ENCODE measurements at places on chromosomes 5 and 9. TPM values are rescaled to one million over a fixed set of nuclear protein-coding genes. Genes with fewer than 3 reads are reported as not detected.

DNA sequence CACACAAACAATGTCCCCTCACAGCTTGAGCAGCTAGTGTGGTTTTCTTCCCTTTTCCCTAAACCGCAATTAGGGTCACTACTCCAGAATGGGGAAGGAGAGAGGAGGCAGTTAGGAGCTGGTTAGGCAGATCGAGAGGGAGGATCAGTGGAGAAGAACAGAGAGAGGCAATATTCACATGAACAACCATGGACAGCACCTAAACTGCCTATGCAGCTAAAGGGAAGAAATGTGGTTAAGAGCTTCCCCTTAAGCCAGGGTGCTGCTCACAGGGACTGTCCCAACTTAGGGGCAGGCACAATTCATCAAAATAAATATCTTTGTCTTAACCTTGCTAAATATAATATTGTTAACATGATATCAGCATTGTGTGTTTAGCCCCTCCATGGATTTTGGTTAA is 359.3 kb upstream of the CDH18 start:
- no peaks in the 10 kb centered on the region for H3K4me1 ChIP-seq
- DNase-seq: no peak
- H3K36me3 ChIP-seq: no peaks in the 10 kb centered on the region

IZUMO3 gene
- not detected for total RNA-seq

TMEM215 gene
- total RNA-seq: not detected

DNA sequence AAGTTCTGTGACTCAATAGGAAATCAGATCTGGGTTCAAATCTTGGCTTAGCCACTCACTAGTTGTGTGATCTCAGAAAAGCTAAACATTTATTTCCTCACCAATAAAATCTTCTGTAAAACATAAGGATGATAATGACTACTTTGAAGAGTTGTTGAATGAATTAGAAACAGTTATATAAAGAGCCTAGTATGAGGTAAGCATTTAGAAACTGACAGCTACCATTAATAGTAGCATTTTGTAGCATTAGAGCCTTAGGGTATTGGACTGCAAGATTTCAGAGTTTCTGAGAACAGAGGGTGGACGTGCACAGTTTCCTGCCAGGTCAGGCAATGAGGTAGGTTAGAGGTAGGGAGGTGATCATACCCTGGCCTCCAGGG is 293.2 kb downstream of the CWC27 start:
- no peak for DNase-seq
- H3K4me3 ChIP-seq: no peak overlapping the region
- no peak overlapping the region for H3K27ac ChIP-seq
- H3K36me3 ChIP-seq: no peaks in the 10 kb centered on the region
- H3K27me3 ChIP-seq: no peaks in the 10 kb centered on the region
- peaks cover 23% of the 10 kb centered on the region for H3K4me1 ChIP-seq

- H3K27ac ChIP-seq: no peak overlapping the region
- no peak for DNase-seq
- H3K4me1 ChIP-seq: peaks cover 5% of the 10 kb centered on the region
- H3K27me3 ChIP-seq: no peaks in the 10 kb centered on the region
- no peaks in the 10 kb centered on the region for H3K36me3 ChIP-seq
- H3K4me3 ChIP-seq: no peak overlapping the region
Observed at GRCh38 chr5:113038714-113039113, 62.1 kb downstream of the DCP2 start.

GLRA1 gene
- not detected for total RNA-seq

- no peaks in the 10 kb centered on the region for H3K27me3 ChIP-seq
- peak overlapping the region; percentile 97 for H3K27ac ChIP-seq
- H3K4me3 ChIP-seq: peak overlapping the region; percentile 91
- DNase-seq: peak; percentile 77
- no peaks in the 10 kb centered on the region for H3K36me3 ChIP-seq
Observed at GRCh38 chr9:129176701-129177442, 1.2 kb downstream of the IER5L start.

- no peaks in the 10 kb centered on the region for H3K27me3 ChIP-seq
- peaks cover 6% of the 10 kb centered on the region for H3K4me1 ChIP-seq
- no peak for DNase-seq
- H3K36me3 ChIP-seq: no peaks in the 10 kb centered on the region
Observed at GRCh38 chr5:157990583-157991181, 131.7 kb upstream of the CLINT1 start.

NRARP gene
- total RNA-seq: 2.8 TPM

DNAI1 gene
- not detected for total RNA-seq

DNA sequence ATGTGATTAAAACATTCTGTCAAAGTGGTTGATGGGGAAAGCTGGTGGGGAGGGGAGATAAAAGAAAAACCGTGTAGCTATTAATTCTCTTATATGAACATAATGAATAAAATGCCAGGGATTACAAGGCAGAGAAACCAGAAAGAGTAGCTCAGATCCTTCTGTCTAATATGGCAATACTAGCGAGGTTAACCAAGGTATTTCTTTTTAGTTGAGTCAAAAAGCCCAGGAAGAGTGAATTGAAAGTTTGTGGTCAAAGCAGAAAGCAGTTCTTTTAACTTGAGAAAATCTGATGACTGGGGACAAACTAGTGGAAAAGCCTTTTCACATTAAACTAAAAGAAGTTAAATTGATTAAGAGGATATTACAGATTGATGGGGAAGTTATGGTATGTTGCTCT is 76.0 kb downstream of the ERBIN start:
- H3K27me3 ChIP-seq: no peaks in the 10 kb centered on the region
- H3K27ac ChIP-seq: no peak overlapping the region
- no peaks in the 10 kb centered on the region for H3K36me3 ChIP-seq
- H3K4me1 ChIP-seq: no peaks in the 10 kb centered on the region

- no peak overlapping the region for H3K4me3 ChIP-seq
- peaks cover 7% of the 10 kb centered on the region for H3K4me1 ChIP-seq
- DNase-seq: no peak
Observed at GRCh38 chr9:111301195-111301594, 28.8 kb downstream of the OR2K2 start.

GRCh38 chr5:130092991-130093390 is 188.7 kb downstream of the CHSY3 start:
- no peaks in the 10 kb centered on the region for H3K4me1 ChIP-seq
- no peak overlapping the region for H3K4me3 ChIP-seq
- H3K27ac ChIP-seq: no peak overlapping the region
- no peaks in the 10 kb centered on the region for H3K36me3 ChIP-seq
- no peaks in the 10 kb centered on the region for H3K27me3 ChIP-seq

DNA sequence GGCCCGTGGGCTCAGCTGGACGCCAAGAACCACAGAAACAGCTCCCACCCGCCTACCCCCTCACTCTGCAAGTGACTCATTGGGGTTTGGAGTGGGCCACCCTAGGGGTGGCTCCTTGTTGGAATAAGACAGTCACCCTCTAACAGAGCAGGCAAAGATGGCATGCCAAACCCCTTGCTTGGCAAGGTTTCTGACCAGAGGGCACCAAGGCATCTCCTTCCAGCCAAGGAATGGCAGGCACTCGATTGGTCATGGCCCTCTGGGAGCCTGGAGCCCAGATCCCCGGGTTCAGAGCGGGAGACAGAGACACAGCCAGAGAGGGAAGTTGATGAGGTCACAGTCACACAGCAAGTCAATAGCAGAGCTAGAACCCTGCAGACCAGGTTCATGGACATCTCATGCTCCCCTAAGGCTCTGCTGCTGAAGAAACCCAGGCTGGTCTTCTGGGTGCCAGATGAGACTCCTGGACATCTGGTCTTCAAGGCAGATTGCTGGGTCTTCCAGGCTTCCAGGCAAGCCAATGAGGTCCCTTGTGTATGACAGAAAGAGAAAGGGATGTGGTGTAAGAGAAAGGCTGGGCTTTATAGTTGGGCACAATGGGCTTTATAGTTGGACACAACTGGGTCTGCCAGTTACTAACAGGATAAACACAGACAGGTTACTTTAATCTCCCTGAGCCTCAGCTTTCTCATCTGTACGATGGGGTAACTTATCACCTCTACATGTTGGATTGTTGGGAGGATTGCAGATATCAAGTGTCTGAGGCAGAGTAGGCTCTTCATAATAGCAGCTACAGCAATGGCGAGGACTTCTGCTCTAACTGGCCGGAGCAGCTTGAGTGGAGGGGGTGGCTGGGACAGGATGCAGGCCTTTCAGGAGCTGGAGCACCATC is 23.3 kb upstream of the KIF12 start:
- no peaks in the 10 kb centered on the region for H3K36me3 ChIP-seq
- no peak overlapping the region for H3K27ac ChIP-seq
- no peaks in the 10 kb centered on the region for H3K27me3 ChIP-seq
- no peak for DNase-seq
- H3K4me3 ChIP-seq: no peak overlapping the region

DNA sequence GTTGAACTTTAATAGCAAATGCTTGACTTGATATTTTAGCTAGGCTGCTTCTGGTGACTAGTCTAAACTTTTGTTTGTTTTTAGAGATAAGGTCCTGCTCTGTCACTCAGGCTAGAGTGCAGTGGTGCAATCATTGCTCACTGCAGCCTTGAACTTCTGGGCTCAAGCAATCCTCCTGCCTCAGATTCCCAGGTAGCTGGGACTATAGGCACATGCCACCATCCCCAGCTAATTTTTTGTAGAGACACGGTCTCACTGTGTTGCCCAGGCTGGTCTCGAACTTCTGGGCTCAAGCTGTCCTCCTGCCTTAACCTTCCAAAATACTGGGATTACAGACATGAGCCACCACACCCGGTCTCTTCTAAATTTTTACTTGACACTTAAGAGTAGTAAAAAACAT is 20.7 kb downstream of the CDC37L1 start:
- H3K4me1 ChIP-seq: no peaks in the 10 kb centered on the region
- H3K27ac ChIP-seq: no peak overlapping the region
- H3K36me3 ChIP-seq: peaks cover 10% of the 10 kb centered on the region
- no peak overlapping the region for H3K4me3 ChIP-seq
- DNase-seq: no peak

- DNase-seq: no peak
- no peak overlapping the region for H3K27ac ChIP-seq
- no peaks in the 10 kb centered on the region for H3K4me1 ChIP-seq
- H3K36me3 ChIP-seq: peaks cover 17% of the 10 kb centered on the region
- H3K4me3 ChIP-seq: no peak overlapping the region
Observed at GRCh38 chr9:137273095-137273490, 4.4 kb upstream of the TOR4A start.

- no peak overlapping the region for H3K27ac ChIP-seq
- H3K36me3 ChIP-seq: no peaks in the 10 kb centered on the region
- no peaks in the 10 kb centered on the region for H3K4me1 ChIP-seq
- no peak overlapping the region for H3K4me3 ChIP-seq
- DNase-seq: no peak
- H3K27me3 ChIP-seq: no peaks in the 10 kb centered on the region
Observed at GRCh38 chr5:14855366-14855765, 16.2 kb downstream of the ANKH start.

DNA sequence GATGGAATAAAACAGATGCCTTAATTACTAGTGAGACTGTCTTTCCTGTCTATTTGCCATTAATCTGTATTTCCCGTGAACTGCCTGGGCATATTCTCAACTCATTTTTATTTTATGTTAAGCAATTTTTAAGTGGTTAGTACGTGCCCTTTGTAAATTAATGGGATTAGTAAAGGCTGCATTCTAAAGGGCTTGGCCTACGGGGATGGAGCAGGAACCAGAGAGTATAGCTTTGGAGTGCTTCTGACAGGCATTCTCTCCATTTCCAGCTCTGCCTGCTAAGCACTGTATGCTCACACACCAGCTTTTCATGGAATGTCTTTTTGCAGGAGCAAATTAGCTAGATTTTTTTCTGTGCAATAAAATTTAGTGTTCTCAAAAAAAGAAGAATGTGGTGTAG is 241.2 kb downstream of the MCTP1 start:
- H3K27me3 ChIP-seq: no peaks in the 10 kb centered on the region
- H3K27ac ChIP-seq: no peak overlapping the region
- H3K4me1 ChIP-seq: no peaks in the 10 kb centered on the region
- no peak overlapping the region for H3K4me3 ChIP-seq
- no peaks in the 10 kb centered on the region for H3K36me3 ChIP-seq

DNA sequence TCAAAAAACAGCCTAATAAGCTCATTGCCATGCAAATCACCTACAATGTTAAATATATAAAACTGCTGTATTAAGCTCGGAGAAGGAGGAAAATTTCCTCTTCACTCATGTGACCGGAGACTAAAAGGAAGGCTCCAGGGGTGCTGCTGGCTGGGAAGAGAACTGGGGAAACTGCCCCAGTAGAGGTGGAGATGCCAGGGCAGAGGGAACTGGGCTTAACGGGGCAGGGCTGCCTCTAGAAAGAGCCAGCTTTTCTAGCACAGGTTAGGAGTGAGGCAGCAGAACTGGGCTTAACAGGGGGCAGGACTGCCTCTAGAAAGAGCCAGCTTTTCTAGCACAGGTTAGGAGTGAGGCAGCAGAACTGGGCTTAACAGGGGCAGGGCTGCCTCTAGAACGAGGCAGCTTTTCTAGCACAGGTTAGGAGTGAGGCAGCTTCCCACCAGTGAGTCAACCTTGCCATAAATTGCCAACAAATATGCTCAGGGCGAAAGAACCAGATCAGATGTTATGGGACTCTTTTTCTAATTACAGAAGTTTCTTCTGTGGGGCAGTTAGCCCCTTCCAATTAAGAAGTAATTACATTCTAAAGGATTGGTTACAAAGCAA is 115.3 kb downstream of the FANCC start:
- no peaks in the 10 kb centered on the region for H3K36me3 ChIP-seq
- no peak overlapping the region for H3K4me3 ChIP-seq

- H3K27me3 ChIP-seq: no peaks in the 10 kb centered on the region
- H3K36me3 ChIP-seq: no peaks in the 10 kb centered on the region
- no peak overlapping the region for H3K27ac ChIP-seq
- DNase-seq: no peak
- H3K4me3 ChIP-seq: no peak overlapping the region
Observed at GRCh38 chr5:92775711-92776615, 805.1 kb downstream of the NR2F1-AS1 start.

ACOT12 gene
- not detected for total RNA-seq

DNA sequence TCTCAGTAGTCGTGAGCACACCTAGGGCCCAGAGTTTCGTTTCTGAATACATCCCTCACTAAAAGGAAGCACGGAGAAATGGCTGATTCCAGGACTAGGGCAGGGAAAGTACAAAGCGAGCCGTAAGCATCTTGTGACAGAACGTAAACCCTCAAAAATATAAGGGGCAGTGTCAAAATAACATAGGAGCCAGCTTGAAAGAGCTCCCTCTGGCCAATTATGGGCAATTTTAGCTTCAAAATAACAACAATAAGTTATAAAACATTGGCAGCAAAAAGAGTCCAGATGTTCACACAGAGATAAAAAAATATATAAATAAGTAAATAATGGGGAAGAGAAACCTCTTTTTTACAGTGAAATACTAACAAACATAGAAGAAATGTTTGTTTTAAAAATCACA is 18.5 kb upstream of the GLIS3 start:
- H3K36me3 ChIP-seq: no peaks in the 10 kb centered on the region
- H3K27me3 ChIP-seq: no peaks in the 10 kb centered on the region
- no peak for DNase-seq
- no peaks in the 10 kb centered on the region for H3K4me1 ChIP-seq

JADE2 gene
- 42.3 TPM for total RNA-seq

DNA sequence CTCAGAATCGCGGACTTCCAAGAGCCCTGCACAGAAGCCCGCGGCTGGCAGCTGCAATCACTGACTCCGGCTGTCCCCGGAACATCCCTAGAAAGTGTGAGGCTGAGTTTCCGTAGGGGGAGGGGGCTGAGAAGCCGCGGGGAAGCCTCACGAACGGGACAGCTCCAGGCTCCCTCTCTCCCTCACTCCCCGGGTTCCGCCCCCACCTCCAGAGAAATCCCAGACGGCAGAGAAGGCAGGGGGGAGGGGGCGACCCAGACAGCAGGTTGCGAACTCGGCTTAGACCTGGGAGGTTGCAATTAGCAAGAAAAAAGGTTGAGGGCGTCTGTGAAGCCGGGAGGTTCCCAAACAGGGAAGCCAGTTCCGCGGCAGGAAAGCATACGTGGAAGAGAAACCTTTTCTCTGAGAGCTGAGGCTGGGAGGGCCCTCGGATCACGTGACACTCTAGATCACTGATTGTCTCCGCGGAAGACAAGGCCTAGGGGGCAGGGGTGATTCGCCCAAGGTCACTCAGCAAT is 73.8 kb upstream of the CPLX2 start:
- H3K4me1 ChIP-seq: peaks cover 11% of the 10 kb centered on the region
- no peak overlapping the region for H3K27ac ChIP-seq
- no peak for DNase-seq
- H3K27me3 ChIP-seq: peaks cover 4% of the 10 kb centered on the region

All from sigmoid colon (tissue), 7 donors.